AG20443 (cell line): ENCODE measurements at places on chromosomes 11 and 22.

- no peak for DNase-seq
Measured at GRCh38 chr11:68970921-68971636, 9.7 kb downstream of the MRGPRD start.

- no peak for DNase-seq
Measured at GRCh38 chr11:10164621-10165020, 129.4 kb downstream of the SBF2 start.

GRCh38 chr11:70064008-70064725 lies 13.9 kb upstream of the ANO1 start:
- no peak for DNase-seq

DNA sequence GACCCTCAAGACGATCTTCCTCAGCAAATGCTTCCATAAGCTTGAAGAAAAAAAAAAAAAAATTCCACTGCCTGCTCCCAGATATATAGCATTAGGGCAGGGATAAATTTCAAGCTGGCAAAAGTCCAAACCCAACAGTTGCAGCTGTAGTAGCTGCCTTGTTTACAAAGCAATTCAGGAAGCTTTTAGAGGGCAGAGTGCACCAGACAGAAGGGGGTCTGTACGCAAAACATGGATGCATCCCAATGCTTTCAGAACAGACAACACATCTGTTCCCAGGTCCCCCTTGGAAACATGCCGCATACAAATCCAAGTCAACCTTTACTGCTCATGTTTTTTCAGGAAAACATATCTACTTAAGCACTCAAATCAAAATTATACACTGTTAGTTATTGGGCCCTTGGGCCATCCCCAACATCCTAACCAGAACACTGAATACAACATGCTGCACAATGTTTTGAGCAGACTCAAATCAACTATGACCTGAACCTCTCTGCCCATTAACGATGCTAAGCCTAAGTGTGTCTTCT lies 94.5 kb downstream of the CADM1 start:
- DNase-seq, result no peak

- DNase-seq, result no peak
Measured at GRCh38 chr11:17736930-17737817, 2.6 kb downstream of the KCNC1 start.

GRCh38 chr11:113974741-113975470 lies at the start of gene HTR3A:
Gene HTR3A, plus strand, starts transcription at chr11:113975108. Its CDS starts 218 bp downstream, at chr11:113975326.
- no peak for DNase-seq

- DNase-seq, result no peak
Measured at GRCh38 chr22:39155421-39155820, 2.9 kb upstream of the CBX7 start.

GRCh38 chr11:72418834-72419560 lies 15.3 kb downstream of the CLPB start:
- DNase-seq, result no peak

DNA sequence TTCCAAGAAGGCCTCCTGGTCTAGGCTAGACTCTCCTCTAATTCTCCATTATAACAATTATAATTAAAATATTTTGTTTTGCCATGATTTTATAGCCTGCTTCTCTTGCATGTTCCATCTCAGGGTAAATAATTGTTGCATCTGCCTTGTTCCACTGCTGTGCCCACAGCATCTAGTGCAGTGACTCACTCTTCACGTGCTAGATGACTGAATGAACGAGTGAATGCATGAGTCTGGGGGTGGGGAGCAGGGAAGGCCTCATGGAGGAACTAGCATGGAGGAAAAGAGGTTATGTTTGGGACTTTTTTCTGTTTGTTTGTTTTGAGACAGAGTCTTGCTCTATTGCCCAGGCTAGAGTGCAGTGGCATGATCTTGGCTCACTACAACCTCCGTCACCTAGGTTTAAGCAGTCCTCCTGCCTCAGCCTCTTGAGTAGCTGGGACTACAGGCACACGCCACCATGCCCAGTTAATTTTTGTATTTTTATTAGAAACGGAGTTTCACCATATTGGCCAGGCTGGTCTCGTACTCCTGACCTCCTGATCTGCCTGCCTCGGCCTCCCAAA lies 5.2 kb upstream of the OAF start:
- peak; percentile 67 for DNase-seq

GRCh38 chr11:128563942-128564641 lies 23.3 kb downstream of the ETS1 start:
- DNase-seq, result no peak

- DNase-seq, result no peak
Measured at GRCh38 chr22:39090426-39091064, 6.5 kb upstream of the APOBEC3H start.

- no peak for DNase-seq
Measured at GRCh38 chr11:33984682-33985389, 66.7 kb upstream of the CAPRIN1 start.

DNA sequence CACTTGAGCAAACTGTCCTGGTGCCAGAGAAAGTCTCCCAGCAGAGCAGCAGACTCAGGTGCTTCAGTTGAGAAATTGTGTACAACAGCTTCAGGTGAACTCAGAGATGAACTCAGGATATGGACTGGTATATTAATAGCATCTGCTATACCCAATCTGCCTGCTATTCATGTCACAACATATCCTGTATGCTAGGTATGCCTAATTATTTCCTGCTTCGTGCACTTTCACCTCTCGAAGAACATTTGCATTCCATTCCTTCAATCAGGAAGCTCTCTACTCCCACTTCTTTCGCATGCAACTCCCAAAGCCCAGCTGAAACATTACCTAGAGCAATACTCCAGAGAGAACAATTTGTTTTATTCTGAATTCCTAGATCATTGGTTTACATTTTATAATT lies 207.7 kb downstream of the KCNA4 start:
- no peak for DNase-seq

- DNase-seq, result no peak
Measured at GRCh38 chr11:128559496-128560103, 27.8 kb downstream of the ETS1 start.

DNA sequence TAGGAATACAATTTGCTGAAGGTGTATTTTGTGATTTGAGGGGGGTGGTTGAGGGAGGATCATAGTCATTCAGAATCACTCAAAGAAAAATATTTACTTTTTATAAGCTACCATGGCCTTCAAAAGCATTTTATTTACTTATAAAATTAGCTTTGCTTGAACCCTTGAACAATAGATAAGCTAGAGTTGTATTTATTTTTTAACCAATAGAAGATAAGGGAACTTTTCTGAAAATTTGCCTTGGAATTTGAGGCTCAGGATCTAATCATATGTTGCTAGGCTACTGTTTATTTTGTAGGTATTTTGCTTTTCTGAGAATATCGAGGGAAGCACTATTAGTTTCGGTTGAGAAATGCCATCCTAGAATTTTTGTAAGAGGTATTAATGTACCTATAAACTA lies 82.1 kb downstream of the EMSY start:
- DNase-seq, result no peak

- no peak for DNase-seq
Measured at GRCh38 chr11:65559951-65560537, 1.9 kb upstream of the LTBP3 start.

- DNase-seq, result no peak
Measured at GRCh38 chr22:36492109-36492508, 10.7 kb upstream of the TXN2 start.

- no peak for DNase-seq
Measured at GRCh38 chr11:102276783-102277182, 40.5 kb upstream of the BIRC3 start.

- DNase-seq, result no peak
Measured at GRCh38 chr11:796565-797295, 1.4 kb downstream of the SLC25A22 start.

DNA sequence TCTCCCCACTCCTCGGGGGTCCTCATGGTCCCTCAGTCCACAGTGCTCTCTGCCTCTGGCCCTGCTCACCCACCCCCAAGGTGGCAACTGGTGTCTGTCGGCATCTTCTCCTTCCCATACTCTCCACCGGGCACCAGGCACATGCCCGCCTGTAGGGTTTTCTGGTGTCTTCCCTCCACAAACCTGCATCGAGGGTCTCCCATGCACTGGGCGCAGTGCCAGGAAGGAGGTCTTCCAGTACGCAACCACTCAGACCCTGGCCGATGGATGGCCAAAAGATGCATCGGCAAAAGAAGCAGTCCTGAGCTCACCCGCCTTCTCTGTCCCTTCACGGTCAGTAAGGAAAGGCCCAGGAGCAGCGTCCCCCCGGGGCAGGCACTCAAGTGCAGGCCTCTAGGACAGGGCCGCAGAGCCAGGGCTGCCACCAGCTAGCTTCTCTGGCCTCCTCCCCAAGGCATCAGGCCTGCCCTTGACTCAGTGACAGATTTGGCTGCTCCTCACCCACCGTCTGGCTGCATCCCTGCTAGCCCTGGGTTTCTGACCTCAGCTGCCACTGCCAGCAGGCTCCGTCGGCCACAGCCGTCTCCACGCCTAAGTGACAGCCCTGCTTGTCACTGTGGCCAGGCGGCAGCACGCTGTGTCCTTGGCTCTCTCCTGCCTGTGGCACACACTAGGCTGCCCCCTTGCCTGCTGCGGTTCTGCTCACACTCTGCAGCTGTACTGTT lies 32.1 kb upstream of the IGSF9B start:
- no peak for DNase-seq

DNA sequence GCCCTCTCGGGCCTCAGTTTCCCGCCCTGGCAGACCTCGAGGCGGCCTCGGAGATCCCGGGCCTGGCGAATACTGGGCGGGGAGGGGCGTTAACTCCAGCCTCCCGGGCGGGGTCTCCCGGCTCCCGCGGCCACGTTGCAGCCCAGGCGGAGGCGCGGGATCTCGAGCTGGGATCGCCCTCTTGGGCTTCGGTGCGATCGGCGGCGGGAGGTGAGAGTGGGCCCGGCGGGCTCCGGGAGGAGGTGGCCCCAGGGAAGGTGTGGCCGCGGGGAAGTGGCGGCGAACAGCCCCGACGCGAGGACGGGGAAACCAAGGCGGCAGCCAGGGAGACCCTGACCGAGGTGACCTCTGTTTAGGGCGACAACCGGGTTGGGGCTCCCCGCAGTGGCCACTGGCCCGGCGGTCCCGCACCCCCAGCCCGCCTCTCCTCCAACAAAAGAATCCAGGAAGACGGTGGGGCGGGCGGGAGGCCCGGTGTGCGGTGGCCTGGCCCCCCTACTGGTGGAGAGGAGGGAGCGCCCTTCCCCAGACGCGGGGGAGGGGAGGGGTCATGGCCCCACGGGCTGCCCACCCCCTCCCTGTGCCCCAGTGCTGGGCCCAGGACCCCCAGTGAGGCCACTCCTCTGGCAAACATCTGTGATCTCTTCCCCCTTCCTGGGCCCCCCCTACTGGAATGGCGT lies at the start of gene PHETA2:
TSS of gene PHETA2 (plus strand) at position 117 of the 680 bp plus-strand sequence. CDS start 3,046 bp downstream, outside the sequence.
- peak; percentile 72 for DNase-seq

- no peak for DNase-seq
Measured at GRCh38 chr11:92888696-92889095, 80.8 kb upstream of the MTNR1B start.

GRCh38 chr11:94546886-94547285 lies 3.2 kb downstream of the FUT4 start:
- no peak for DNase-seq

- DNase-seq, result no peak
Measured at GRCh38 chr22:47194476-47195155, 432.2 kb downstream of the TBC1D22A start.

- no peak for DNase-seq
Measured at GRCh38 chr22:44196731-44197131, 16.0 kb downstream of the PARVG start.

DNA sequence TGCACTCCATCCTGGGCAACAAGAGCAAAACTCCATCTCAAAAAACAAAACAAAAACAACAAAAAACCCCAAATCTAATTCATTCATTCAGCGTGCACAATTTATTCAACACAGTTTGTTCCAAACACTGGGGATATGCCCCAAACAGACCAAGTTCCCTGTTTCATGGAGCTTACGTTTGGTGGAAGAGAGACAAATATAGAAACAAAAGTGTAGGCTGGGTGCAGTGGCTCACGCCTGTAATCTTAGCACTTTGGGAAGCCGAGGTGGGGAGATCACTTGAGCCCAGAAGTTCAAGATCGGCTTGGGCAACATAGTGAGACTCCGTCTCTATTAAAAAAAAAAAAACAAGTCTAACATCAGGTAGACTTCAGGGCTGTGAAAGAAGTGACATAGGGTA lies 52.4 kb downstream of the PTPRJ start:
- no peak for DNase-seq

DNA sequence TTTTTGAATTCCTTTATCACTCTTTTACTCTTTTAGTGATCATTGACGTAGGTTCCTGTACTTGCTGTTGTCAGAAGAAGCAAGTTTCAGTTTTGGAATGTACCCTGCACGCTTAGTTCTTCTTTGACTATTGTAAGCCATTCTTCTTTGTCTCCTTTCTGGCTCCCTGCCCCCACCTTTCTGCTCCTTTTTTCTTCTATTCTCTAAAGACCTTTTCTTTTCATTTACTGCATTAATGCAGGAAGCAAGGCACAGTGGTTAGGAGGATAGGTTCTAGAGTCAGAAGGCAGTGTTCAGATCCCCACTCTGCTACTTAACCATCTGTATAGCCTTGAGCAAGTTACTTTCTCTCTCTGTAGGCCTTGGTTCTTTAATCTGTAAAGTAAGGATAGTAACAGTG lies 33.7 kb upstream of the RAG2 start:
- no peak for DNase-seq

DNA sequence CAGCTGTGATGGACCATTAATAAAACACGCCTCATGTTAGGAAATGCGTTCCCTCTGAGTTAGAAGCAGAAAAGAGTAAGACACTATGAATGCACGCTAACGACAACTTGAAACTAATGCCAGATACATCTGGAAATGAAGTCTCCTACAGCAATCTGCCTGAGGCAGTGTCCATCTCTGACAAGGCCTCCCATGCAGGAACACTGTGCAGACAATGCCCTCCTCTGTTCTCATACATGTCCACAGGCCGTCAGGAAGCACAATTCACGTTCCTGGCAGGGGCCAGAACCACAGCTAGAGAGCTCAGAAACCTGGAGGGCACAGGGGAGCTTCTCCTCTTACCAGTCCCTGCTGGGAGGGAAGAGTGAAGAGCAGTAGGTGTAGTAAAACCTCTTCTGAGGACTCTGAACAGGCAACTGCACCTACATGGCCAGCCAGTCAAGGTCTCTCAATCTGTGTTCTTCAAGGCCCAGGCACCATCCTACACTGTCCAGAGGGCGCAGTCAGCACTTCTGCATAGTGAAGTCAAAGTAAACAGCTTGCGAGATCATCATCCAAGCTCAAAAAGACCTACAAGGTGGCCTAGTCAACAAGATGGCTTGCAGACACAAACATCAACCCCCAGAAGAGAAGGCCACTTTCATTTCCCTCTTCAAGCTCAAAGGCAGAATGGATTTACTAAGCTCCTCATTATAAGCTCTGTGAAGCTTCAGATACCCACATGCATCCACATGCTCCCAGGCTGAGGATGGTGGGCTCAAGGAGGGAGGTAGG lies 41.5 kb upstream of the CYP2D6 start:
- DNase-seq, result no peak

- DNase-seq, result no peak
Measured at GRCh38 chr11:65854161-65854592, 3.8 kb downstream of the CFL1 start.

GRCh38 chr11:210803-211180 lies 3.3 kb downstream of the RIC8A start:
- no peak for DNase-seq

DNA sequence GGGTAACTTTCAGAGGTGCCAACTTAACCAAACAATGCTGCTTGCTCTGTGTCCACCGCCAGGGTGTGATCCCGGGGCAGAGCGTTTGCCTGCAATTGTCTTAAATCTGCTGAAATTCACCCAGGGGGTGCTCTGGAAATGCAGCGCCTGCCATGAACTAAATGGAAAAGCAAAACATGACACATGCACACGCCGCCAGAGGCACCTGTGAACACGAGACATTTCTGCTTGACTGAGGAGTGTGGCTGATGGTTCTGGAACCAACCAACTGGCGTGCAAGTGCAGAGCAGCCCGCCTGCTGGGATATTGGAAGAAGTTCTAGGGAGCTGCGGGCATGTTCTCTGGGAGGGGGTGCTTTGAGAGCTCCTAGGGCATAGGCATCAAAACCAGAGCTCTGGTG lies 30.4 kb downstream of the DSCAML1 start:
- no peak for DNase-seq

- DNase-seq, result no peak
Measured at GRCh38 chr11:1390569-1391164, 933 bp downstream of the BRSK2 start.
